Activated CD8-positive, alpha-beta memory T cell treated with anti-CD3 and anti-CD28 coated beads for 1 hour (primary cell): ENCODE measurements at places on chromosomes 6 and 20.

DNA sequence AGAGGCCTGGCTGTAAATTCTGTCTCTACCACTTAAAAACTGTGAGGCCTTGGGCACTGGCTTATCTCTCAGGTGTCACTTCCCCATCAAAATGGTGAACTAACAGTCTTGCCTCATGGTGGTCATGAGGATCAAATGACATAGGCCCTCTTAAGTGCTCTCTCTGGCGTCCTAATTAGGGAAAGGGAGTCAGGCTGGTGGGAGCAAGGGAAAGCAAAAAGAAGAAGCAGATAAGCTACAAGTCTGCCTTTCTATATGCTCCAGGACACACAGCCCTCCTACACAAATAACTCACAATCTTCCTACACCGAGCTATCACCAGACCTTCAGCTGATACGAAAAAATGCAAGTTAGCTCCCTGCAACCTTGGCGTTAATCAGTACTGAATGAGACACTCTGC, 19.5 kb upstream of the SLC22A16 start:
- DNase-seq = no peak

- no peak for DNase-seq
Measured at GRCh38 chr6:143286251-143286795, 164.2 kb downstream of the ADAT2 start.

GRCh38 chr6:34238585-34239499, 2.2 kb downstream of the HMGA1 start:
- no peak for DNase-seq

DNA sequence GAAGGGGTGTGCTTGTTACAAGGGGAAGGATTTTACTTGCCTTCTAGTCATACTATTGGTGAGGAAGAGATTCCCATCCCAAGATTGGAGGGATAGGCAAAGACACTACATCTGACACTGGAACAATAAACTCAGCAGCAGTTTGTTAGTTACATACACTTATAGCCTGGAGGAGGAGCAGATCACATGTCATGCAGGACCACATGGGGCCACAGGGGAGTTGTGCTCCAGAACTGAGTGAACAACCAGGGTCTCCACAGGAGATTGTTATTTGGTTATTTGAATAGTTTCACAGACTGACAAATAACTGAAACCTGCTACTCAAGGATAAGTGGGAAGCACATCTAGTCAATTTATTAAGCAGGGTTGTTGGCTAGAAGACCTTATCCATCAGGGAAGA, 559.4 kb upstream of the MANEA start:
- DNase-seq = no peak

GRCh38 chr6:37259191-37259590, 1.2 kb upstream of the TMEM217 start:
- no peak for DNase-seq

GRCh38 chr6:166989427-166990032, 9.7 kb upstream of the CEP43 start:
- DNase-seq = no peak

DNA sequence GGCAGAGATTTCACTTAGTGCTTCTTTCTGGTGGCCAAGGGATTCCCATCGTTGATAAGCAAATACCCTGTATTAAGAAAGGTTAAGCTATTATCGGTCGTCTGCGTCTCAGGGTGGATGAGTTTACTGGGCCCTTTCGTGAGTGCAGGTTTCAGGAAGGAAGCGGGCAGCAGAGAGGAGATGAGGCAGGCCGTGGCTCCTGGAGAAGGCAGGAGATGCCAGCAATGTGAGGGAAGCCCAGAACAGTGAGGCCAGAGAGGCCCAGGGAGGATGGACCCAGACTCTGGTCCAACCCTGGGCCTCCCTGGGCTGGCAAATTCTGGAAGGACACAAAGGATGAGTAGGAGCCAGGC, 11.2 kb downstream of the TFEB start:
- no peak for DNase-seq

- no peak for DNase-seq
Measured at GRCh38 chr6:96784650-96785049, 52.6 kb downstream of the GPR63 start.

- DNase-seq = no peak
Measured at GRCh38 chr20:57361517-57361916, 10.5 kb downstream of the RAE1 start.
